SK-MEL-5 (cell line): ENCODE measurements at places on chromosomes 3 and 15.
A peak's percentile ranks its signal among the peaks of the same experiment; 100 is the strongest.

DNA sequence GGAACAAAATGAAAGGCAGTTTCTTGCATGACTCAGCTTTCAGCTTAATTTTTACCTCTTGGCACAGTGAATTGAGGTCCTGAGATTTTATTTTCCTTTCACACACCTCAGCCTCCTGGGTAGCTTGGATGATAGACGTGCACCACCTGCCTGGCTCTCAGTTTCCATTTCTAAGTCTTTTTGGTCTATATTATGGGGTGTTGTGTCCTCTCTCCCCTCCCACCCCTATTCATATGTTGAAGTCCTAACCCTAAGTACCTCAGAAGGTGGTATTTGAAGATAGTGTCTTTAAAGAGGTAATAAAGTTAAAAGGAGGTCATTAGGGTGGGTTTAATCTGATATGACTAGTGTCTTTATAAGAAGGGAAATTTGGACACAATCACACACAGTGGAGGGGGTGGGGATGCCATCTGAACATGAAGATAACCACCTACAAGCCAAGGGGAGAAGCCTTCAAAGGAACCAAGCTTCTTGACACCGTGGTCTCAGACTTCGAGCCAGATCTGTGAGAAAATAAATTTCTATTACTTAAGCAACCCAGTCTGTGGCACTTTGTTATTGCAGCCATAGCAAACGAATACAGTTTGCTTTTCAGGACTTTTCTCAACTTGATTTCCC is 85.2 kb downstream of the STRIT1 start:
- DNase-seq, result no peak

- DNase-seq, result no peak
These were observed 733.7 kb upstream of the CFAP20DC start for GRCh38 chr3:59783468-59783988.

GRCh38 chr3:42265059-42265991 is 660 bp downstream of the CCK start:
- no peak for DNase-seq

DNA sequence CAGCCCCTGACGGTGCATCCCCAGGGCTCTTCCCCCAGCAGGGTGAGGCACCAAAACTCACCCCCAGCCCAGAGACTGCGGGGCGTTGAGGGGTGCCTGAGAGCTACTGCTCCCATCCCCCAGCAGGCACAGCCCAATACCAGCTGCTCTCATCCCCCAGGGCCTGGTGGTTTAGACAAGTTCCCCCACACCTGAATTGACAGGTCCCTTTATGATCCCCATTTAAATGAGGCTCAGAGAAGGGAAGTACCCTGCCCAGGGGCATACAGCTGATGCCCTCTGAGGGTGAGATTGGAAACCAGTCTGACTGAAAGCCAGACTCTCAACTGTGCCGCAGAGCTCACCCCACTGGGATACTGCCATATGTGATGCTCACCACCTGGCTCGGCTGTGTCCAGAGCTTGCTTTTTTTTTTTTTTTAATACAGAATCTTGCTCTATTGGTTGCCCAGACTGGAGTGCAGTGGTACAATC is 20.1 kb downstream of the DUSP7 start:
- no peak for DNase-seq

- DNase-seq, result peak; percentile 71
These were observed 31.1 kb downstream of the TMEM212 start for GRCh38 chr3:171874251-171874681.
